Stimulated activated CD8-positive, alpha-beta memory T cell treated with anti-CD3 and anti-CD28 coated beads, Interleukin-4, amount 100 ng/mL, for 1 hour (primary cell): ENCODE measurements at places on chromosomes 3 and 15.

GRCh38 chr15:93066224-93066681 is 22.8 kb downstream of the RGMA start:
- DNase-seq, result no peak

DNA sequence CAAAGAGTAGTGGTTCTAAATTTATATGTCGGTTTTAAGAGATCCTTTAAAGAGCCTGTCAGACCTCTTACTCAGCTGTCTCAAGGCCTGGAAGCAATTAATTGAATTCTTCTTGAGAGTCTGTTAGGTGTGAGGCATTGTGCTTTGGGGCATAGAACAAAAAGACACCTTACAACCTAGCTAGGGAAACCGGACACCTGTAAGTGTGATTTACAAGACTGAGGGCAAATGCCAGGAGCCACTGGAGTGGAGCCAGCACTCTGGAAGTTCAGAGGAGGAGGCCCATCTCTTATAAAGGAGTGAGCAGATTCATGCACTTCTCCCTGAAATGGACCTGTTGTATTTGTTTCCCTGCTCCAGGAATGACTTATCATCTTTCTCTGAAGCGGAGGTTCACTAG is 97.7 kb upstream of the NUDT16 start:
- no peak for DNase-seq

DNA sequence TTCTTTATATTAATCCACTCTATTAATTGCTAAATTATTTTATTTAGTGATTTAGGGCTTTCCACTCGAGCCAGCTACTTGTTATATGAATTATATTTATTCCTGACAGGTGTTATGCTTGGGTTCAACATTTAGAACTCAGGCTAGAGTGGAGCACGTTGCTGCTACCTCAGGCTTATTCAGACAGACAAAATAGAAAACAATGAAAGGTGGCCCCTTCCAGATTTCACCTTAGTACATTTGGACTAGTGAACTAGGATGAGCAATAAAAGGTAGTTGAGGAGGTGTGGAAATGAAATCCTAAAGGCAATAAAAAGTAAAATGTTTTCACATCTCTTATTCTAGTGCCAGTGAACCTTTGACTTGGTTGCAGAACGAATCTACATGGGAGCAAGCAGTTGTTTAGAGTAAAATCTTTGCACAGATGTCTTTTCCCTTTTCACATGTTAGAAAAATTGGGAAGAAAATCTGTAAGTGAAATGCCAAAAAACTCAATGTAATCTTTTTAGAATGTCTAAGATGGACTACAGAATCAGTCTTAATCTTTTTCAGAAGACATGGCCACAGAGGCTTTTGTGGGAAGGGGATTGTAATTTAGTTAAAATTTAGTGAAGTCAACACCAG is 63.8 kb downstream of the AKAP13 start:
- no peak for DNase-seq

DNA sequence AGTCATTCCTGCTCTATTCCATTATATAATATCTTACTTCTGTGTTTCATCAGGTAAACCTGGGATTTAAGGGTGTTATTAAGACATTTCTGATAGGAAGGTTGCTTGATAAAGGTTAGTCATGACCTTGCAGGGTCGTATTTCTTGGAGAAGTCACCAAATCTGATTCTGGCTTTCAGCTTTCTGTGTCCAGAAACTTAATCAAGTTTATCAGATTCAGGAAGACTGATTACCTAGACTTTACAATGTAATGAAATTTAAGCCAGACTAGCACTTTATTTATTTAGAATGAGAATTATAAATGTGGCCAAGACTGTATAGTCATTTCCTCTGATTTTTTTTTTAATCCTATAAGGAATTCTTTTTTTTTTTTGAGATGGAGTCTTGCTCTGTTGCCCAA is 81.9 kb downstream of the NEO1 start:
- no peak for DNase-seq

DNA sequence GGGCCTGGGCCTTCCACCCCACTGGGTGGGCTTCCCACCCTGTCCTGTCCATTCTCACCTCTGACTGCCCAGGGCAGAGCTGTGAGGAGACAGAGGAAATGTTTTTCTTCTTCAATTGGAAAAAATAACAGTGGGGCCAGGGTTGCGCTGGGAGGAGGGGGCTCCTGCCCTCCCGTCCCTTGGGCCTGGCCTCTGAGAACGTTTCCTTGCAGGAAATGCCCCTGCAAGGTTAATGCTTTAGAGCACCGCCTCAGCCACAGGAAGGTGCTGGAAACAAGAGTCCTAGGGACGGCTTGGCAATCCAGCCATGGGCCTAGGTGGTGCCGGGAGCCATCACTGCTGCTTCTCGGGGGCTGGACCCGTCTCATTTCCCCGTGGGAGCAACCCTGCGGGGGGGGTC is 3.8 kb upstream of the PLXND1 start:
- no peak for DNase-seq

GRCh38 chr15:79677241-79677640 is 219.6 kb downstream of the MTHFS start:
- no peak for DNase-seq

DNA sequence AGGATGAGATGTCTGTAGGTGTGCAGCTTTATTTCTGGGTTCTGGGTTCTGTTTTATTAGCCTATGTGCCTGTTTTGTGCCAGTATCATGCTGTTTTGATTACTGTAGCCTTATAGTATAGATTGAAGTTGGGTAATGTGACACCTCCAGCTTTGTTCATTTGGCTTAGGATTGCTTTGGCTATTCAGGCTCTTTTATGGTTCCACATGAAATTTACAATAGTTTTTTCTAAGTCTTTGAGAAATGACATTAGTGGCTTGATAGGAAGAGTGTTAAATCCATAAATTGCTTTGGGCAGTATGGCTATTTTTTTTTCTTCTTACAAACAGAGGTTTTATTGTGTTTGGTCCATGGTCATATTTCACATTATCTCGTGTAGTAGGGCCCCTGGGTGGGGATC is 285.8 kb upstream of the GADL1 start:
- DNase-seq, result no peak

- DNase-seq, result no peak
Observed at GRCh38 chr3:134377896-134378295, 3.6 kb upstream of the AMOTL2 start.

DNA sequence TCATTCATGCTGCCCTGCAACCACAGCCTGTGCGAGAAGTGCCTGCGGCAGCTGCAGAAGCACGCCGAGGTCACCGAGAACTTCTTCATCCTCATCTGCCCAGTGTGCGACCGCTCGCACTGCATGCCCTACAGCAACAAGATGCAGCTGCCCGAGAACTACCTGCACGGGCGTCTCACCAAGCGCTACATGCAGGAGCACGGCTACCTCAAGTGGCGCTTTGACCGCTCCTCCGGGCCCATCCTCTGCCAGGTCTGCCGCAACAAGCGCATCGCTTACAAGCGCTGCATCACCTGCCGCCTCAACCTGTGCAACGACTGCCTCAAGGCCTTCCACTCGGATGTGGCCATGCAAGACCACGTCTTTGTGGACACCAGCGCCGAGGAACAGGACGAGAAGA is 4.7 kb downstream of the TRIM42 start:
- no peak for DNase-seq
